ENCODE measurements at places on chromosomes 2 and 18. TPM values are rescaled to one million over a fixed set of nuclear protein-coding genes. Genes with fewer than 3 reads are reported as not detected.

The MC2R gene
- total RNA-seq = not detected

DNA sequence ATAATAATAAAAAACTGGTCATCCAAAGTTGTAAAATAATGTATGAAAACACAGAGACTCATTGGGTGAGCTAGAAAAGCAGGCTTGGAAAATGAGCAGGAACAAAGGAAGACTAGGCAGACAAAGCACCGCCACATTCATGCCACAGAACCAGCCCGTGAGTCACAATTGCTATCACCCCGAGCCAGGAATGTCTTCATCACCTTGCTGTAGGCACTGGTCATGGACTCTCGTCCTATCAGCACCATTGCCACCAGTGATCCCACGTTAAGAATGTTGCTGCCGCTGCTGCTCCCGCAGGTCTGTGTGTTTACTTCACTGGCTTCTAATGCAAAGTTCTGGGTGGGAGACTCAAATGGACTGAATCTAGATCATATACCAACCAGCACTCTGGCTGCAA is 417.9 kb downstream of the PID1 start:
- peak; percentile 2 for DNase-seq

GRCh38 chr18:48713309-48713708 is 174.5 kb downstream of the CTIF start:
- DNase-seq = no peak

The SERPINB12 gene
- not detected for total RNA-seq

Measured in Daoy (cell line).